ENCODE measurements at places on chromosomes 6 and 20. TPM values are rescaled to one million over a fixed set of nuclear protein-coding genes. Genes with fewer than 3 reads are reported as not detected.

Gene PPIL6
- not detected for total RNA-seq

Gene KCNQ5
- 11.8 TPM for total RNA-seq

Gene POLR1H
- 52.3 TPM for total RNA-seq

DNA sequence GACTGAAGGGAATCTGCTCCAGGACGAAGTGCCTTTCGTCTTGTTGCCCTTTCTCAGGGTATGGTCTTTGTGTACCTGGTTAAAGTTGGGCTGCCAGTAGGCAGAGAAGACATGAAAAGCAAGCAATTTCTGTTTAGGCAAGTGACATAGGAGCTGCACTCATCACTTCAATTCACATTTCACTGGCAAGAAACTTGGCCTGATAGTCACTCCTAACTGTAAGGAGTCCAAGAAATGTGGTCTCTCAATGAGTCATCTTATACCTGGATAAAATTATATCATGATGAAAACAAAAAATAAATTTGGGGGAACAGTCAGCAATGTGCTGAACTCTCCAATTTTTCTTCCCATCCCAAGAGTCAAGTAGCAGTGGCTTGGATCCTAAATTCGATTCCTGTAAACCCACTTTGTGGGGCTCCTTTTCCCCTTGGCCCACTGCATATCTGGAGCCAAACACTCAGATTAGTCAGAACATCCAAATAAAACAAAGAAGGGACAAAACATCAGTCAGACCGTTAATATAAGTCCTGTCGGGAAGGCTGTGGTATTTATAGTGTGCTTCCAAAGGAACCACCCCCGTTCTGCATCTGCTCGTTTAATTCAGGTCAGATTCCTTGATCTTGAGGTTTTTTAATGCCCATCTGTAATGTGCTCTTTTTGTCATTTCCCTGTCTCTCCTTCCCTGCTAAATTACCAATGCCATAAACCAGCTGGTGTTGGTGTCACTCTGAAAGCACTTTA is 5.0 kb upstream of the GABRR1 start:
- no peak for DNase-seq

Gene GATA5
- not detected for total RNA-seq

- DNase-seq = no peak
Measured at GRCh38 chr6:33839399-33840047, 35.7 kb upstream of the MLN start.

DNA sequence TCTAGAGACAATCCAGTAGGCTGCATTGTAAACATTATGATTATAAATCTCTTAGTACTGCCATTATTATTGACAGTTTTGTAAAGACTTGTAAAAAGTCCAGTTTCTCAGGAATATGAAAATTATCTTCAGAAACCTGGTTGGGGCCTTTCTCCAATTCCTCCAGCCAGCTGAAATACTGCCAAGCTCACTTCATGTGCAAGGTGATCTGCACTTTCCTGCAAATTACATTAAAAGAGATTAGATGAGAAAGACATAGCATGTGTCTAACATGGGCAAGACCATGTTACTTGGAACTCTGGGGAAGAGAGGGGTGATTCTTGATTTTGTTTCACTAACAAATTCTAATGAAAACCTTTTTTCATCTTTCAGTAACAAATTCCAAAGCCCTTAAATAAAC is 24.0 kb downstream of the PGM3 start:
- DNase-seq = no peak

Data from activated CD8-positive, alpha-beta T cell treated with anti-CD3 and anti-CD28 coated beads, Interleukin-2, amount 10 ng/mL, durations not matched to agents 7 days and 5 days (primary cell).